NCI-H524 treated with DMSO at 0.1 percent for 48 hours (cell line): ENCODE measurements at places on chromosomes 1 and 21.

- DNase-seq: no peak
Measured at GRCh38 chr1:48654606-48655210, 122.0 kb downstream of the BEND5 start.

- no peak for DNase-seq
Measured at GRCh38 chr1:235632506-235633401, 16.8 kb downstream of the GNG4 start.

GRCh38 chr1:164320790-164321731 is 237.9 kb upstream of the PBX1 start:
- no peak for DNase-seq

DNA sequence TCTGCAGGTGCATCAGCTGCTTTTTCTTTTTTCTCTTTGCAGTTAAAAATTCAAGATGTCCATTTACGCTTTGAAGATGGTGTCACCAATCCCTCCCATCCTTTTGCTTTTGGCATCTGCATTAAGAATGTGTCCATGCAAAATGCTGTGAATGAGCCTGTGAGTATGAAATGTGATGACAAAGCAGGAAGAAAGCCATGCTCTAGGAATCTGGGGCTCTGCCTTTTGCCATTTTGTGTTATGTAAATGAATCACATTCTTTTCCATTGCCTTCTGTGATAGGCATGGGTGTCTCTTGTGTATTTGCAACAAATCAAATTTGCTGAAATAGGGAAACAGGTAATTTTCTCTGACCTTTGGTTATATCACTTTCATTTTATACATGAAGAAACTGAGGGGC is 19.4 kb downstream of the VPS13D start:
- DNase-seq: no peak

- no peak for DNase-seq
Measured at GRCh38 chr21:38768471-38769063, 37.2 kb upstream of the ETS2 start.

- no peak for DNase-seq
Measured at GRCh38 chr1:9451081-9451480, 88.2 kb upstream of the SLC25A33 start.

DNA sequence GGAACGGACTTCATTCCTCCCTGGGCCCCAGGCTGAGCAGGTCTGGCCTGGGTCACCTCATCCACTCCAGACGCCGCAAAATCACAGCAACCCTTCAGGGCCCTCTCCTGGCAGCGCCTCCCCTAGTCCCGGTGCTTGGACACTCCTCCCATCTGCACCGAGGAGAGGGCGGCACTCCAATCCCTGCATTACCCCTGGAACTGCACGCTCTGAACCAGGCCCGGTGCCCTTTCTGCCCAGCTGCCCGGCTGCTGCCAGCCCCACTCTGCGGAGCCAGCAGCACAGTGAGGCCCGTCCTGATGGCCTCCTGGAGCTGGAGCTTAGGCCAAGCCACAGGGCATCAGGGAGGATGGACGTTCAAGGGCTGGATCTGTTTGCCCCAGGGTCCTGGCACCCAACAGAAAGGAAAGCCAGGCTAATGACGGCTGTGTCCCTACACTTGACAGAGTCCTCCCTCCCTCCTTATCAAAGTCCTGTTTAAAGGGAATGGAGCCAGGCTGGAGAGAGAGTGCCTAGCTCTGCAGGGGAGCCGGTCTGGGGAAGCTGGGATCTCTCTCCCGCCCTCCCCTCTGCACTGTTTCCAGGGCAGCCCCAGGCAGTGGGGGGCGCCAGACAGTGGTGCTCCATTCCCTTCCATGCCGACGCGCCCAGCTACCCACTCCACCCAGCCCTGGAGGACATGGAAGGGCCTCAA is 12.7 kb downstream of the COL6A2 start:
- DNase-seq: no peak
